ENCODE measurements at places on chromosomes 5 and 9.

DNA sequence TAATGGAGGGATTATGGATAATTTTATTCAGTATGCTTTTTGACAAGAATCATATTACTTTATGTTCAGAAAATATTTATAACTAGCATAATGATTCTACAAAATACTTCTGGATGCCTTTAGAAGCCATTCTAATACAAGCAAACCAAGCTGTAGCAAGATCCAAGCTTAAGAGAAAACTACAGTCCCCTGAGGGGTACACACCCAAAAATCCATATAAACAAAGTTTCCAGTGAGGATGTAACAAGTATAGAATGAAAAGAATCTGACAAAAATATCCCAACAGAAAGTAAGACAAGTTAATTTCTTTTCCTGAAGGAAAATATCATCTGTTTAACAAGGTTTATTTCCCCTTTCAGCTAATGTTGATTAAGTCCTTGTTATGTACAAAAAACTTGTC lies 53.9 kb downstream of the MLLT3 start:
- DNase-seq: no peak

- no peak for DNase-seq
Observed at GRCh38 chr5:136195971-136196820, 3.2 kb upstream of the SMIM32 start.

- DNase-seq: no peak
Observed at GRCh38 chr9:120999317-120999716, 50.8 kb downstream of the C5 start.

GRCh38 chr5:172862165-172862801 lies 28.2 kb downstream of the ERGIC1 start:
- no peak for DNase-seq

DNA sequence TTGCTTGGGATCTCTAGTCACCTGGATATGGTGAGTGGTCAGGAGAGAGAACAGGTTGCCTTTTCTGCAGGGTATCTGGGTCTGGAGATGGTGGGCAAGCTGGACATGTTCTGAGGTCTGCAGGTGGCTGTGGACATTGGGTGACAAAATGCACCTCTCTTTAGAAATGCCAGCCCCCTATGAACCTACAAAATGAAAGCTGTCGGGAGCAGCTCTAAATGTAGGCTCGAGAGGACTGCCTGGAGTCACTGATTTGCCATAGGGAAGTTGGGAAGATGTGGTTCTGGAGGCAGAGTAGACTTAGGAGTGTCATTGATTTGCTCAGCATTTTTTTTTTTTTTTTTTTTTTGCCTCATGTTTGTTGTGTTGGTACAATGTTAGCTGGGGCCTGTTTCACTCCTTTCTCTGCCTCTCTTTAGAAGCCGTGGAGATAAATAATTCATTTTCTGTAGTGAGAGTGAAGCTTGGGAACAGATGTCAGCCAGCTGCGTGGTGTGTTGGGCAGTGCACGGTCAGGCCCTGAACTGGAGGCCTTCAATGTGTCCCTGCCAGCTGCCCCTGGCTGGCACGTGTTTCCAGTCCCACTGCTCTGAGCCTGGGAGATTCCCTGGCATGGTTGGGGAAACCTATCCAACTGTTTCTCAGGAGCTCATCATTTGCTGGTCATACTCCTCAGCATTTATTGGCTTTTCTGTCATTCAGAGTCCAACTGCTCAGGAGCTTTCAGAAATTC lies 5.4 kb downstream of the RGS3 start:
- no peak for DNase-seq

- no peak for DNase-seq
Observed at GRCh38 chr9:4328723-4329122, 28.9 kb upstream of the GLIS3 start.

All from RWPE2 (cell line).